ENCODE measurements at places on chromosomes 6 and 20.

GRCh38 chr6:49849213-49849907 lies 17.0 kb downstream of the CRISP1 start:
- DNase-seq, result no peak

DNA sequence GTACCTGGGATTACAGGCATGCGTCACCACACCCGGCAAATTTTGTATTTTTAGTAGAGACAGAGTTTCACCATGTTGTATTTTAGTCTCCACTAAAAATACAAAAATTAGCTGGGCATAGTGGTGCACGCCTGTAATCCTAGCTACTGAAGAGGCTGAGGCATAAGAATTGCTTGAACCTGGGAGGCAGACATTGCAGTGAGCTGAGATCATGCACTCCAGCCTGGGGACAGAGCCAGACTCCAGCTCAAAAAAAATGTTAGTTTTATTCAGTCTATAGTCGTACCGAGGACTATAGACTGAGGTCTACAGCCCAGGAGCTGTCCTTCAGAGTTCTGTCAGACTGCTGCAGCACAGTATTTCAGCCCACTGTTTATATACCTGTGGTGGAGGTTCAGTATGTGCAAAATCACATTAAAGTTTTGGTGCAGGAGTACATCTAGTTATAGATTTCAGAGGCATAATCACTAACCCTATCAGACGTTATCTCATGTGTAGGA lies 3.6 kb upstream of the CASP8AP2 start:
- no peak for DNase-seq

GRCh38 chr6:56019973-56020372 lies 144.6 kb upstream of the BMP5 start:
- no peak for DNase-seq

DNA sequence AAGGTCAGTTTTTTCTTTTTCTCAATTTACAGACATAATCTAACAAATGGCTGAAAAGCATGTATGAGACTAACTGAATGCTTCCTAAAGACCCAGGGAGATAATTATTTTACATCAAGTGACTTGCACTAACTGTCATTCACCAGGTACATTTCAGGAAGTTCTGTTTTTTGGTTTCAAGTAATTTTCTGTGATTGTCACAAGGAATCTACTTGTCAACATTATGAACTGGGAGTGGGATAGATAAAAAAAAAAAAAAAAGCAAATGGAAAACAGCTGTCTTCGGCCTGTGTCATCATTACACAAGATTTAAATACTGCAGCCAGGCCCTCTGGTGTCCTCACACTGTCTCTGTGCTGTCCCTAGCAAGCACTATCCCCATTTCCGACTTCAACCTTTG lies 379.0 kb upstream of the HTR1E start:
- DNase-seq, result no peak

DNA sequence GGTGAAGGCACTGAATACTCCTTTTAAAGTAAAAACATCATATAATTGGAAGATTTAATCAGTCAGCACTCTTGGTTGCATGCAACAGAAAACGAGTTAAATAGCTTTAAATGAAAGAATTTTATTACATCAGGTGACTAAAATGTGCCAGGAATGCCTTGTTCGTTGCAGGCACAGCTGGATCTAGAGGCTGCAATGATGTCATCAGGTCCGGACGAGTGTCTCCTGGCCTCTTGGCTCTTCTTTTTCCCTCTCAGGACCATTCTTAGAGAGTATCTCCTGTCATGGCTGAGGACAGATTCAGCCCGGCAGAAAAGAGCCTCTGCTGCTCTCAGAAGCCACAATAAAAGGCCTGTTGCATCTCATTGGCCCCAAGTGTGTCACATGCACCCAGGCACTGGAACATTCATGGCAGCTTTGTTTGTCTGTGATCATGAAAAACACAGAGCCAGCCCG lies 510.7 kb upstream of the SULF2 start:
- no peak for DNase-seq

DNA sequence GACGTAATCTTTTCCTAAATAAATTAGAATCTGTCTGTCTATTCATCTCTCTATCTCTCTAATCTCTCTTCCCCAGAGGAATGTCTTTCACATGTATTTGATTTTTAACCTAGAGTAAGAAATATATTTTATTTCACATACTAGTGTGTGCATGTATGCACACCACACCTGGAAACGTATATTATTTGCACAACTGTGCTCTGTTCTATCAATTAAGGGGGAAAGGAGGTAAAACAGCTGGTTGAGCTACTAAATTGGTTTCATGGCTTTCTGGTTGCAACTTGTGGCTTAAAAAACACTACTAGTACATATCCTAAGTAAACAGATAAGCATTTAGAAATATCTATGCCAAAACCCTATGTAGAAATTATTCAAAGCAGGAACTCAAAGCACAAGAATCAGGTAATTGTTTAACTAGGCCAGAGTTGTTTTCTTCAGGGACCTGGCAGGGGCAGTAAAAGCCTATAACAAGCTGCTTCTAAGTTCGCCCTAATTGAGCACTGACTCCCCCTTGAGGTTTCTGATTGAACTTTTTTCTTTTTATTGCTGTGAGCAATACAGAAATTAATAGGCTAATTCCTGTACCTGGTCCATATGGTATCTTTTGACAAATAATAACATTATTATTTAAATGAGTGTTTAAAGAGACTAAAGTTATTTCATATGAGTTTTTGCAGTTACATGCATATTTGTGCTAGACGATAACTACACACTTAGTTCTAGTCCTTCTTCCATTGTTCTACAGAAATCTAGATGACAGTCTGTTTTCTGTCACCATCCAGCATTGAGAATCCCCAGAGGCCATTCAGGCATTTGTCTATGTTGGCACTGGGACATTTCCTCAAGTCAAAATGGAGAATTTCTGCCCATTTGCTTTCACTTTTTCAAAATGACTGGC lies 88.6 kb downstream of the MCHR2 start:
- DNase-seq, result no peak

DNA sequence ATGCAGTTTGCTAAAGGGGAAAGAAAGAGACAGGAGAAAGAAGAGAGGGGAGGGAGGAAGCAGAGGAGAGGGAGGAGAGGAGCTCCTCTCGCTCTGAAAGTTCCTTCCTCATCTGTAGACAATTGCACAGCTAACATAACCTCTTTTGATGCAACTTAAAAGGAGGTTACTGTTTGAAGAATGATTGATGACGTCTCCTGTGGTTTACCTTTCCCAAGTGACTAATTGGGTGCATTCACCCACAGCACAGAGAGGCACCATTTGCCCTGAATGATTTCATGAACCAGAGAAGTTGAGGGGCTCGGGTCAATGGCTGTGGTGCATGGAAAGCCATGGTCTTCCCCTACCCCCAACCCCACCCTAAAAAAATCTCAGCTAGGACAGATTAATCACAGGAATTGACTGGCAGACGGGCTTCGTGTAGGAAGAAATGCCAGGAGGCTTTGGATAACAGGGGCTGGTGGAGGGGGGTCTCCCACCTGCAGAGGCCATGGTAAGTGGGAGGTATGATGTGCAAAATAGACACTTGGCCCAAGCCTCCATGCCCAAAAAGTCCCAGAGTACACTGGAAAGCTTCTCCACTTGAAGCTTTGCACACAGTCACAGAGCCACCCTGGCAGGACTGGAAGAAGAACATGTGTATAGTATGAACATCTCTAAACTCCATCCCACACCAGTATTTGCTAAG lies 213.7 kb downstream of the ANKRD60 start:
- DNase-seq, result no peak

DNA sequence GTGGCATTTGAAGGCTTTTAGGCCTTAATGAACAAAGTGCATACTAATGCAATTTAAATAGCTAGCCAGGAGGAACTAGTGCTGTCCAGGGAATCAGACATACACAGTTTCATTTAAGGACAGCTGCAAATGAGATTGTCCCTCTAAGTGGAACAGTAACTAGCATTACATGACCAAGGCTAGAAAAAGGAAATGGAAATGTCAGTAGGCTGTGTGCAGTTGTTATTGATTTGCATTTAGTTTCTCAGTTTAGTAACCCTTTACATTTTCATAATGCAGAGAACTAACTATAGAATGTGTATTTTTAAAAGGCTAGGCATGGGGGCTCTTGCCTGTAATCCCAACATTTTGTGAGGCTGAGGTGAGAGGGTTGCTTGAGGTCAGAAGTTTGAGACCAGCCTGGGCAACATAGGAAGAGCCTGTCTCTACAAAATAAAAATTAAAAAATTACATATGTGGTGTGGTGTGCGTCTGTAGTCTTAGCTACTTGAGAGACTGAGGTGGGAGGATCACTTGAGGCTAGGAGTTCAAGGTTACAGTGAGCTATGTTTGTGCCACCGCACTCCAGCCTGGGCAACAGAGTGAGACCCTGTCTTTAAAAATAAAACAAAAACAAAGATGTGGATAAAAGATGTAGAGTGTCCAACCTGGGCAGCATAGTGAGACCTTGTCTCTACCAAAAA lies 468.0 kb downstream of the UTRN start:
- DNase-seq, result no peak

DNA sequence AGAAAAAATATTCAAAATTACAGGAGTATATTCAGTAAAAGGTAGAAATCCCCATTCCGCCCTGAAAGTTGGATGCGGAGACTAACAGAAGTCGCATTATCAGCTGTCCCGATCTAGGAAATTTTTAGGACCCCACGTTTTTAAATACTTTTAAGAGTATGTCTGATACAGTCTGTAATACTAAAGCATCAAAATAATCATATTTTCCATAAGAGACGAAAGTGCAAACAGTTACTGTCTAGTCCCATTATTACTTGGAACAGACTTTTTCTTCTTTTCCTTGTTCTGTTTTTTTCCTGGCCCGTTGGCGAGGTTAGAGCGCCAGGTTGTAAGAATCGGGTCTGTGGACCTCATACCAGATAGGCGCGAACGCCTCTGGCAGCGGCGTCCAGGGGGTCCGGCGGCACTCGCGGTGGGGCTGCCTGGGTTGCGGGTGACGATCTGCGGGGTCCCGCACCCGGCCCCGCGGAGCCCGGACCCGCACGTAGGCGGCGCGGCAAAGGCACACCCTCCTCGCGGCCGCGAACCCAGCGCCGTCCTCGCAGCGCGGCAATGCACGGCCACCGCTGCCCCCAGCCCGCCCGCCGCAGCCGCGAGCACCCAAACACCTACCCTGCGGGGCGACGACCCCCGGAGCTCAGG lies 460 bp downstream of the PLAGL1 start:
- no peak for DNase-seq

DNA sequence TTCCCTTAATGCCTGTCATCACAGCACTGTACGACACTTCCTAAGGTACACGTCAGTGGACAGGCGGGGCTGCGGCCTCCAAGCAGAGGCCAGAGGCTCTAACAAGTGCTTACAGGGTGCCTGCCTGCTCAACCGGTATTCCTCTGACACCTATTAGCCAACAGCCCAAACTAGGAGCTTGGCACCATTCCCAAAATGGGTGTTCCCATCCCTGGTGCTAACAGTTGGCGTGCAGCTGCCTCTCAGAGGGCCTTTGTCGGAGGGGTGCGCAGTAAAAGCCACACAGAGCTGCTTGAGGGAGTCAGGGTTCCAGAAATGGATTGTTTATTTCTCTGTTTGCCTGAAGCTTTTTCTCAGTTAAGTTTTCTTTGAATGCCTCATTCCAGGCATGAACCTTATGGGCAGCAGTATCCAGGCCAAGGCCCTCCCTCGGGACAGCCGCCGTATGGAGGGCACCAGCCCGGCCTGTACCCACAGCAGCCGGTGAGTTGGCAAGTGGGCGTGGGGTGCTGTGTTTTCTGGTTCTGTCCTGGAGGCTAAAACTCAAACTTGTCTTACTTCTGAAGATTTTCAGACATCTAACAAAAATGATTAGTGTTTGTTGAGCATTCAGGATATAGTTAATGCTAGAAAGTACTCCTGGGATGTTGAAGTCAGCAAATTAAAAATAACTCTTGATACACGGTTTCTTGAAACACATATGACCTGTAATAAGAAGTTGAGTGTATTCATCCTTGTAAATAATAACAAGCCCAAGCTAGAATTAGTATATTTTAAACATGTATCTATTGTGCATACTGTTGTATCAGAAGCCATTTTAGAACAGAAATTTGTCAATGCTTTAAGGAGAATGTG lies 124.7 kb downstream of the TMEM242 start:
- no peak for DNase-seq

DNA sequence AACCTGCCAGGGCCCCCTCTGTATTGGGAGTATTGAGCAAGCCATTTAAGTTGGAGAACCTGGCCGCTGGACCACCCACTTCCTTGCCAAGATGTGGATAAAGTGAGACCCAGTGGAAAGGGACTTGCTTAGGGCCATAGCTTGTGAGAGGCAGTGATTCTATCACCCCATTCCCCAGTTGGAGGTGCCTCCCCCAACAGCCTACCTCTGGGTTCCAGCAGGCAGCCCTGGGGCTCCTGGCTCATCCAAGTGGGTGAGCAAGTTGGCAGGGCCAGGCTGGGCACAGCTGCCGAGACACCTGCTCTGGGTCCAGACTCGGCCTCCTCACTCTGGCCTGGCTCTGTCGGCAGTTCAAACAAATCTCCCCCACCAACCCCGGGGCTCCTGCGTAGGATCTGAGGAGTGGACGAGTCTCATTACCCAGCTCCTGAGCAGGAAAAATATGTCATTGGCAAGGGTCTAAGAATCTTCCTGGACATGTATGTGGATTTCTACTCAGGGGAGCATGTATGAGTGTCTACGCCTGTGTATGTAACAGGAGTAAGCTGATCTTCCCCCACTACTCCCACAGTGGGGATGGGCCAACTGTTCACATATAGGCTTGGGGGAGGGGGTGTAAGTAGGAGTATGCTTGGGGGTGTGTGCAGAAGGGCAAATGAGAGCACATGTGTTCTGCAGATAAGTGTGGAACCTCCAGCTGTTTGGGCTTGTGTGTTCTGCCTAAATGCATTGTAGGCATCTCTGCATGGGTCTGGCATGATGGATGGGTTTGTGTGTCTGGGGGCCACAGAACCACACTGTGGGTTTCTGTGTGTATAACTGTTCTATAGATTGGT lies 1.9 kb downstream of the ID1 start:
- no peak for DNase-seq

DNA sequence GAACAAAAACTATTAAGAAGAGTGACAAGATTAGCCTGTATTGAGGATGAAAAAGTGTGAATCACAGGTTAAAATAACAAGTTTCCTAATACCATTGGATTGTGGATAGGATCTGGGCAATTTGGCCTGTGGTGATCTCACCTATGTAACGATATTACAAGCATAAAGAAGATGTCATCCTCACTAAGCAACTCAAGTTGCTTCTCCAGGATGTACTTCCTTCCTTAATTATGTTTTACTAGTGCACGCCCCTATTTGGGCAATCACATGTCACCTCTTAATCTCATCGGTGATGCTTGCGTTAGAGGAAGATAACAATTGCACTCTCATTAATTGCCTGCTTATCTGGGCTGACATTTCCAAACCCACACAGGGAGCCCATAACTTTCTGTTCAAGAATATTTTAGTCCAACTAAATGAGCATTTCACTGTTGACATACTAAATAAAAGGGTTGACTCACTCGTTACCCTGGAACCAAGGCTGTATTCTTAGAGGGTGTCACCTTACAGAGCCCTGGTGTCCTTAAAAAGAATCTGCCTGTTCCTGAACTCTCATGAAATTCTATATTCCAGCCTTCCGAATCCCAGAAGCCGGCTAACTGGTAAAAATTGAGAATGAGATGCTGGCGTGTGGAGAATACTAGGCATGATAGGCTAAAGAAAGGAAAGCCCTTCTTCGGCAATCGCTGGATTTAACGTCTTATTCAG lies 88.2 kb upstream of the ATXN1 start:
- DNase-seq, result no peak

Data from neural crest cell (in vitro differentiated cells).